Omental fat pad (tissue), 4 donors: ENCODE measurements at places on chromosomes 16 and 17. TPM values are rescaled to one million over a fixed set of nuclear protein-coding genes. Genes with fewer than 3 reads are reported as not detected.
A peak's percentile ranks its signal among the peaks of the same experiment; 100 is the strongest.

- no peak for DNase-seq
These were observed 10.4 kb downstream of the KPNB1 start for GRCh38 chr17:47660064-47660492.

Gene KRT23
- not detected for total RNA-seq

- DNase-seq: no peak
These were observed 331.5 kb downstream of the CBLN1 start for GRCh38 chr16:48950184-48950583.

Gene NOG
- 0.82 TPM for total RNA-seq

Gene CCL8
- total RNA-seq: 3.2 TPM

DNA sequence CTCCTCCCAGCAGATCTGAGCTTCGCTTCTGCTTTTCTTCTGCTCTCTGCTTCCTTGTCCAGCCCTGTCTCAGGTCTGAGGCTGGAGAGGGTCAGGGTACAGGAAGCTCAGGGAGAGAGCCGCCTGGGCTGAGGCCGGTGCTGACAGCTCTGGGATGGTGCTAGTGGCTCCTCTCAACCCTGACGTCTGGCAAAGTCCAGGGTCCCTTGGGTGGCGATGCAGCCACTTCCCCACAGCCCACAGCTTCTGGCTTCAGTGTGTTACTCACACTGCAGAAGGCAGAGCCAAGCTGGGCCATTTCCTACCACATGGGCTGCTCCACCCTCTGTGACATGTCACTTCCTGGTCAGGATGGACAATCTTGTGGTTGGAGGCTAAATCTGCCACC is at the start of gene CD300C:
Gene CD300C (minus strand): TSS at position 273 of the 388 bp plus-strand sequence. CDS start 333 bp downstream, outside the sequence.
- DNase-seq: no peak

- no peak for DNase-seq
These were observed 33.2 kb downstream of the IRX6 start for GRCh38 chr16:55357241-55357640.

Gene PRCD
- 3.0 TPM for total RNA-seq

Gene CPSF4L
- total RNA-seq: not detected

GRCh38 chr16:7887316-7887715 is 554.7 kb downstream of the RBFOX1 start:
- DNase-seq: no peak

DNA sequence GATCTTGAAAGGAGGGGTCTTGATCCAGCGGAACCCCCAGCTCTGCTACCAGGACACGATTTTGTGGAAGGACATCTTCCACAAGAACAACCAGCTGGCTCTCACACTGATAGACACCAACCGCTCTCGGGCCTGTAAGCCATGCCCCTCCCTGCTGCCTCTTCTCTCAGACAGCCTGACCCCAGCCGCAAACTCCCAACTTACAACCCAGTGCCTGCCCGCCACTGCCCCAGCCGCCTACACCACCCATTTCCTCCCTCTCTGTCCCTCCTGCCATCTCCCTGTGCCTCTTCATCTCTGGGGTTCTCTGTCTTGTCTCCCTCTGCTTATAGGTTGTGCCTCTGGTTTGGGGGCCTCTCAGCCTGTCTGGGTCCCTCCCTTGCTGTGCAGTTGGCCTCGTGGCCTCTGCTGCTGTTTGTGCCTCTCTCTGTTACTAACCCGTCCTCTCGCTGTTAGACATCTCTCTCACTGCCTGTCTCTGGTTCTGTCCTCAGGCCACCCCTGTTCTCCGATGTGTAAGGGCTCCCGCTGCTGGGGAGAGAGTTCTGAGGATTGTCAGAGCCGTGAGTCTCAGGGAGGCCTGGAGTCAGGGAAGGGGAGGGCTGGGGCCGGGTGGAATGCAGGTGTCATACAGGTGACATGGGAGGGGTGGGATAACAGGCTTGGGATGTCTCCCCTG is 9.6 kb downstream of the ERBB2 start:
- DNase-seq: no peak

GRCh38 chr17:19673623-19674022 is 25.1 kb downstream of the ALDH3A2 start:
- DNase-seq: no peak

GRCh38 chr16:12318661-12319427 is 342.3 kb downstream of the SNX29 start:
- DNase-seq: no peak

Gene GPRC5C
- 29.0 TPM for total RNA-seq

Gene CDH15
- not detected for total RNA-seq

Gene CDH16
- not detected for total RNA-seq

DNA sequence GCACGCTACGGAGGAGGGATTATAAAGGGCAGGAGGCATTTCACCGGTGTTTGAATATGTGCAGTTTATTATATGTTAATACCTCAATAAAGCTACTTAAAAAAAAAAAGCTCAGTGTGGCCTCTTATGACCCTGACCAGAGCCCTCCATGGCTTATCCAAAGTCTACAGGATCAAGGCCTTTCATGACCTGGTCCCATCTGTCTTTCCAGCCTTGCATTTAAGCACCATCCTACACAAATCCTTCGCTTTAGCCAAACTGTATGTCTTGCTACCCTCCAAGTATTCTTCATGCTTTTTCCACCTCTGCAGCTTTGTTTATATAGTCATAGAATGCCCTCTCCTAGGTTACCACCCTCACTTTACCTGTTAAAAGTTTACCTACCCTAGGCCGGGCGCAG is 6.5 kb downstream of the MFSD6L start:
- DNase-seq: no peak

DNA sequence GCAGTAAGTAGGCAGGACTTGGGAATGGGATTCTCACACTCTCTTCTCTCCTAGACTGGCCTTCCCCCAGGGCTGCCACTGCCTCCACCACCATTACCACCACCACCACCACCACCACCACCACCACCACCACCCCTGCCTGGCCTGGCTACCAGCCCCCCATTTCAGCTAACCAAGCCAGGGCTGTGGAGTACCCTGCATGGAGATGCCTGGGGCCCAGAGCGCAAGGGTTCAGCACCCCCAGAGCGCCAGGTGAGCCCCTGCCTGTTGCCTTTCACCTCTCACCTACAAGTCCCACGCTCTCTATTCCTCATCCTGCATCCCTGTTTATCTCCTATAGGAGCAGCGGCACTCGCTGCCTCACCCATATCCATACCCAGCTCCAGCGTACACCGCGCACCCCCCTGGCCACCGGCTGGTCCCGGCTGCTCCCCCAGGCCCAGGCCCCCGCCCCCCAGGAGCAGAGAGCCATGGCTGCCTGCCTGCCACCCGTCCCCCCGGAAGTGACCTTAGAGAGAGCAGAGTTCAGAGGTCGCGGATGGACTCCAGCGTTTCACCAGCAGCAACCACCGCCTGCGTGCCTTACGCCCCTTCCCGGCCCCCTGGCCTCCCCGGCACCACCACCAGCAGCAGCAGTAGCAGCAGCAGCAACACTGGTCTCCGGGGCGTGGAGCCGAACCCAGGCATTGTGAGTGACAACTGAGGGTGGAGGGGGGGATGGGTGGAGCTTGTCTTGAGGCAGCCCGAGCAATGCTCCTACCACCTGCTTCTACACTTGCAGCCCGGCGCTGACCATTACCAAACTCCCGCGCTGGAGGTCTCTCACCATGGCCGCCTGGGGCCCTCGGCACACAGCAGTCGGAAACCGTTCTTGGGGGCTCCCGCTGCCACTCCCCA is 7.9 kb upstream of the TMEM88 start:
- DNase-seq: no peak

Gene NXPH3
- 6.5 TPM for total RNA-seq

DNA sequence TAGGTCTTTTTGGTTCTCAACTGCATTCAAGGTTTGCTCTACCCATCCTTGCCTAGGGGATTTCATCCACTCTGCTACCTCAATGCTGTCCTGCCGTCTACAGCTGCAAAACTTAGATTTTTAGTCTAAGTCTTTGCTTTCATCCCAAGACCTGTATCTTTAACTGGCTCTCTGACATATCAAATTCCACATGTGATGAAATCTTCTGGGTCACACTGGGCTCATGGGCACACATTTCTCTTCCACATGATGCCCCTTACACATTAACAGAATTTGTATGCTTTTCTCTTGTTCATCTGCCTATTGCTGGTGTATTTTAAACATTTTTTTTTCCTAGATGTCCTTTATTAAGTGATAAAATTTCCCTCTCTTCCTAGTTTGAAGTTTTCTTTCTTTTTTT is 39.6 kb downstream of the MAF start:
- DNase-seq: no peak

DNA sequence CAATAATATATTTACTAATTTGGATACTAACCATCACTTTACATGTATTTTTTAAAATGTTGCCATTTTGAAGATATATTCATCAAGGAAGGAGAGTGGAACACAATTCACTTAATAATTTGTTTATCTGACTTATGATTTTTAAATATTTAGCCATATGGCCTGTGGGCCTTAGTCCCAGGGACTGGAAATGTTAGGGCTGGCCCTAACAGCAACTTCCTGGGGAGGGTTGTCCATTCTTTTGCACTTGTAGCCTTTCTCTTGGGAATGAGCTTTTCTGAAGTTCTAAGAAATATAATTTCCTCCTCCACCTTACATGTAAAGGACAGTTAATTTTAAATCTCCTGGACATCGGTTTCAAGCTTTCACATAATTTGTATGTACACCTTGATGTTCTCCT is 27.7 kb upstream of the WSB1 start:
- DNase-seq: no peak

Gene SLC22A31
- total RNA-seq: not detected

DNA sequence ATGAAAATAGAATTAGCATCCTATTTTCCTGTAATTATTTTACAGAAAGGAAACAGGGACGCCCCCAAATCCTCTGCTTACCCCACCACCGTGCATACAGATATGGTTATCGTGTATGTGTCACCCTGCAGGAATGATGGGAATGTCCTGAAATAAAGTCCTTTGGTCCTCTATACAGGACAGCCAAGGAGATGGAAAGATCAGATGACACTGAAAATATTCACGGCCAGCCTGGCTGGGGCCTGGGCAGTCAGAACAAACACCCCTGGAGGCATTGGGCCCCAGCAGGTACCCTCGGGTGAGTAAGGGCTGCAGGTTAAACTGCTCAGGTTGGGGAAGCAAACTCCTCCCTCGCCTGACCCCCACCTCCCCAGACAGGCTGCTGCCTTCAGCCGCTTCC is 368.0 kb downstream of the FOXL1 start:
- DNase-seq: no peak

DNA sequence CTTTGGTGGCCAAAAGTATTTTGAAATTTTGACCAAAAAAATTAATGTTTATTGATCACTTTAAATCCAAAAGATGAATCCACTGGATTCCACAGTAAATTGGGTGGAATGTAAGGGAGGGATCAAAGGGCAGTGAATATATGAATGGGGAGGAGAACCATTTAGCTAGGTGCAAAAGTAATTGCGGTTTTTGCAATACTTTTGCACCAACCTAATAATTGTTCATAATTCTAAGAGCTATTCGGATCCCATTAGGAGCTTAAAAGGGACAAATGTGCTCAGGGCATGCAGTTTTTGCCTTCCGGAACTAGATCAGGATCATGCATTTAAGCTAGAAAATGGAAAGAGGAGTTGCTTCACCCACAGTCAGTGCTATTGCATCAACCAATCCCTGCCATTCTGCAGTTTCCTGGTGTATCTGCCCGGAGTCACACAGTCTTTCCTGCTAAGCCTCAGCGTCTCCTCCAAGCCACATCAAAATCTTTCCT is at the start of gene LPO:
Gene LPO (plus strand): TSS at position 438 of the 488 bp plus-strand sequence. CDS start 4,396 bp downstream, outside the sequence.
- DNase-seq: no peak

DNA sequence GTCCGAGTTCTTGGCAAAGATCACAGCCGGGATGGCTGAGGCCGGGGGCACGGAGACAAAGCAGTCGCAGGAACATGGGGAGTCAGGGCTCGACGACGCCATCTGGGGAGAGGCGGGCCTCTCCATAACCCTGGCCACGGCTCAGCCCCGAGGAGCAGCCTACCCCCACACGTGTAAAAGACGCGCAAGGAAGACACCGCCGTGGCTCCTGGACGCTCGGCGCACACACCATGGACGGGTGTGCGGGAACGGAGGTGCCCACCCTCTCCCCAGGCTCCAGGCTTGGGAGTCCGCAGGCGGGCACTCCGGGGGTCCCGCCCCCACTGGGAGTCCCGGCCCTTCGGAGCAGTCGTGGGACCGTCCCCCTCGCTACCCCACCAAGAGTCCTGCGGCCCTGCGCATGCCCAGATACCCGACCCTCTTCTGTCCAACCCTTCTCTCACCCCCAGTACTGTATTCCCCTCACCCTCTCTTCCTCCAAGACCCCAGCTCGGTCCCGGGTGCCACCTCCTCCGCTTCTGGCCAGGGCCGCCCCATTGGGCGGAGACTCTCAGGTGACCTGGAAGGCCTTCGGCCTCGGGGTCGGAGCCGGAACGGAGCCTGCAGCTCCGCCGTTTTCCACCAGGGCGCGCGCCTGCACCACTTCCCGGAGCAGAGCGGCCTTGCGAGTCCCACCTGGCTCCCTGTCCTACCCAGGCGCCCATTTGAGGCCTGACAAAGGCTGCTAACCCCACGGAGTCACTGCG is at the start of gene SCRN2:
Gene SCRN2 (minus strand): TSS at position 532 of the 746 bp plus-strand sequence. CDS start 430 bp downstream, at position 102.
- DNase-seq: peak; percentile 76

- no peak for DNase-seq
These were observed 2.4 kb downstream of the HDAC5 start for GRCh38 chr17:44120851-44121605.

Gene ZFP90
- total RNA-seq: 16.3 TPM
